ENCODE measurements at places on chromosomes 1 and 21.

DNA sequence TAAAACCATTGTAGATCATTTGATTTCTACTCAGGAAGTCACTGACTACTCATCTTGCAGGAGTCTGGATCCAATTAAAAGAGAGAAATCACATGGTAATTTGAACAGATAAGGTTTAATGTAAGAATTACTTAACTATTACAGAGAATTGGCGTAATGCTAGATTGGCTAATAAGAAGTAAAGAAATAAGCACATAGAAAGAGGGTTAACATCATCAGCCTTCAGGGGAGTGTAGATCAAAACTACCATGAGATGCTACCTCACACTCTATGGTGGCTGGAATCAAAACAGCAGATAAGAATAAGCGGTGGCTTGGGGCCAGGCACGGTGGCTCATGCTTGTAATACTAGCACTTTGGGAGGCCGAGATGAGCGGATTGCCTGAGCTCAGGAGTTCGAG is 11.7 kb downstream of the ST3GAL3 start:
- no peak for DNase-seq

- no peak for DNase-seq
These were observed 108.7 kb upstream of the ARHGEF16 start for GRCh38 chr1:3345792-3346191.

DNA sequence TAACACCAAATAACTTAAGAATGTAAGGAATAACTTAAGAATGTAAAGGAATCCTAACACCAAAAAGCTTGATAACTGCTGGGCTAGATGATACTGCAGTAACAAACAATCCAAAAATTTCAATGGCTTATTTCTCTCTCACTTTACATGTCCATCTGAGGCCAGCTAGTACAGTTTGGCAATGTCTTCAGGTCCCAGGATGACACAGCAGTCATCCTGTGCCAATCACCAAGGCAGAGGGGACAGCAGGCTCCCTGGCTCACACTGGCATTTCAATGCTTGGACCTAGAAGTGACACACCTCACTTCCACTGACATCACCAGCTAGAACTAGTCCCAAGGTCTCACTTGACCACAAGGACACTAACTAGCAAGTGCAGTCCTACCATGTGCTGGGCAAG is 15.3 kb downstream of the DNAJC11 start:
- no peak for DNase-seq

DNA sequence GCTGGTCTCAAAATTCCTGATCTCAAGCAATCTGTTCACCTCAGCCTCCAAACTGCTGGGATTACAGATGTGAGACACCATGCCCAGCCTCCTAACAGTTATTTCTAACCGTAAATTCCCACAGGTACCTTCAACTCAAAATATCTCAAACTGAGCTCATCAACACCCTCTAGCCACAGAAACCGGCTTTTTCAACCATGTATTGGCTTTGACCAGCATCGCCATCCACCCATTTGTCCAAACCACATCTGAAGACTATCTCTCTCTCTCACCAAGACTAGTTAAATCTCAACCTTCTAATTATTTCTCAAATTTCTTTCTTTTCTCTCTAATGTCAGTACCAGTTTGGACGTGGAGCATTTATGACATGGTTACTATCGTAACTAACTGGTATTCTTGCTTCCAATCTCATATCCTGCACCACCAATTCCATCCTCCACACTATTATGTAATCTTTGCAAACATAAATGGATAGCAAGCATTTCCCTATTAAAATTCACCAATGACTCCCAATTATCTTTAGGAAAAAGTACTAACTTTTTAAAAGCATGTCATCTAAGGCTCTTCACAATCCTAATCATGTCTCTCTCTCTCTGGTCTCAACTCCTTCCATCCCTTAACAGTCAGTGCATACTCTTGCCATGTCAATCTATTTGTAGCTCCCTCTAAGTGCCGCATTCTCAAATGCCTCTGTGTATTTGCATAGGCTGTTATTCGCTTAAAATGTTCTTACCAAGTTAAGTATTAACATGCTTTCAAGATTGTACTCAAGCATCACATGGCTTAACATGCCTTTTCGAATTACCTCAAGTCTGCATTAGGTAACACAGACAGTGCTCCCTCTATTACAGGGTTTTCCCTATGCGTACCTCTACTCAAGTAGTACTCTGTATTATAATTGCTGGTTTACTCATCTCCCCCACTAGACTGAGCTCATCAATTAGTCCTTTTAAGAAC is 18.1 kb downstream of the RSBN1 start:
- no peak for DNase-seq

- DNase-seq = no peak
These were observed 21.6 kb upstream of the C1orf159 start for GRCh38 chr1:1137256-1138045.

GRCh38 chr1:201511941-201512539 is 5.1 kb upstream of the CSRP1 start:
- DNase-seq = no peak

GRCh38 chr1:227774821-227775661 is 39.8 kb downstream of the SNAP47 start:
- DNase-seq = no peak

DNA sequence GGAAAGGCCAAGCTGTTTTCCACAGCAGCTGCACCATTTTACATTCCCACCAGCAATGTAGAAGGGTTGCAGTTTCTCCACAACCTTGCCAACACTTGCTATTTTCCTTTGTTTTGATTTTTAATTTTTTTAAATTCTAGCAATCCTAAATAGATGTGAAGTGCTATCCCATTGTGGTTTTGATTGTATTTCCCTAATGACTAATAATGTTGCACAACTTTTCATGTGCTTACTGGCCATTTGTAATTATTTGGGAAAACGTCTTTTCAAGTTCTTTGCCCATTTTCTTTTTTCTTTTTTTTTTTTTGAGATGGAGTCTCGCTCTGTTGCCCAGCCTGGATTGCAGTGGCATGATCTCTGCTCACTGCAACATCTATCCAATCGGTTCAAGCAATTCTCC is 53.9 kb downstream of the VCAM1 start:
- DNase-seq = no peak

GRCh38 chr1:9703681-9704080 is 52.1 kb downstream of the PIK3CD start:
- DNase-seq = no peak

GRCh38 chr21:37184784-37185593 is 82.1 kb downstream of the VPS26C start:
- DNase-seq = no peak

- no peak for DNase-seq
These were observed 717 bp downstream of the B4GALT3 start for GRCh38 chr1:161176468-161177111.

GRCh38 chr1:173162601-173163000 is 44.5 kb downstream of the TNFSF4 start:
- no peak for DNase-seq

DNA sequence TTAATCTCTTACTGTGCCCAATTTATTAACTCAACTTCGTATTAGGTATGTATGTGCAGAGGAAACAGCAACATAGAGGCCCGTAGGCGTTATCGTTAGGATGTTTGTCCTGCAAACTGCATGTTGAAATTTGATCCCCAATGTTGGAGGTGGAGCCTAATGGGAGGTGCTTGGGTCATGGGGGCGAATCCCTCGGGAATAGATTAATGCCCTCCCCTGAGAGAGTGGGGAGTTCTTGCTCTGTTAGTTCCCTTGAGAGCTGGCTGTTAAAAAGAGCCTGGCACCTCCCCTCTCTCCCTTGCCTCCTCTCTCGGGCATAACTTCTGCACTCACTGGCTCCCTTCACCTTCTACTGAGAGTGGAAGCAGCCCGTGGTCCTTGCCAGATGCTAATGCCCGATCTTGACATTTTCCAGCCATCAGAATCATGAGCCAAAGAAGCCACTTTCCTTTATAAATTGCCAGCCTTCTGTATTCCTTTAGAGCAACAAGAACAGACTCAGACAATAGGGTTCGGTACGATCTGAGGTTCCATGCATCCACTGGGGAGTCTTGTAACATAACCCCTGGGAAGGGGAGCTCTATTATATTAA is 149.0 kb upstream of the RAB4A start:
- DNase-seq = no peak

DNA sequence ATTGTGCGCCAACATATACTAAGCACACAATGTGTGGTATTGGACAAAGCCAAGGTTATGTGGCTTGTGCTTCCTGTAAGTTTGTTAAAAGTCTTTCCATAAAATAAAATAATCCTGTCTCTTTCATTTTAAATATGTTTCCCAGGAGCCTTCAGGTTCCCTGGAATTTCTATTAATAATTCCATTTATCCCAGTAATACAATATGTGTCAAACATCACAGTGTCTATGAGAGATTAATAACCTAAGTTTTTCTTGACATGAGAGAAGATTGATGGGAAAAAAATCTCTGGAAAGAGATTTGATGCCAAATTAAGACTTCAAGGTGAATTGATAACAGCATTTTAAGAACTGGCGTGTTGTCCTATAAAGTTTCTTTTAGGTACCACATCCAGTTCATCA is 507.0 kb downstream of the TTLL7 start:
- DNase-seq = no peak

- no peak for DNase-seq
These were observed at the start of gene MX1 for GRCh38 chr21:41425954-41426675. MX1 (plus strand) TSS chr21:41426239; CDS start chr21:41432071, 5,832 bp downstream.

DNA sequence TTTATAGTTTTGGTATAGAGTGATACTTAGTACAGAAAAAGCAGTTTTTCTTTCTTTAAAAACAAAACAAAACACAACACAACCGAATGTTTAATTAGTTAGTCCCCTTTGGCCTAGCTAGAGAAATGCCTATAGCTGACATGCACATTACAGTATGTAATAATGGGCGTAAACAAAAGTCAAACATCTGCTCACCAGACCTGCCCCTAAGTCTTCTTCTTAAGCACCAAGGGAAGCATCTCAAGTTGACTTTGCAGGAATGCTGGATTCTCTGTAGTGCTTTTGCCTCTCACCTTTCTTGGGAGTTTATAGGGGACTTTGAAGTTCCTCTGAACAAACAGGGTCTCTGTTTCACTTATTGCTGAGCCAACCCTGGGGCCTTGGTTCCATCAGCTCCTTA is 143.7 kb downstream of the TM2D1 start:
- no peak for DNase-seq

GRCh38 chr1:36369061-36369861 is 16.5 kb downstream of the STK40 start:
- DNase-seq = peak; percentile 54

DNA sequence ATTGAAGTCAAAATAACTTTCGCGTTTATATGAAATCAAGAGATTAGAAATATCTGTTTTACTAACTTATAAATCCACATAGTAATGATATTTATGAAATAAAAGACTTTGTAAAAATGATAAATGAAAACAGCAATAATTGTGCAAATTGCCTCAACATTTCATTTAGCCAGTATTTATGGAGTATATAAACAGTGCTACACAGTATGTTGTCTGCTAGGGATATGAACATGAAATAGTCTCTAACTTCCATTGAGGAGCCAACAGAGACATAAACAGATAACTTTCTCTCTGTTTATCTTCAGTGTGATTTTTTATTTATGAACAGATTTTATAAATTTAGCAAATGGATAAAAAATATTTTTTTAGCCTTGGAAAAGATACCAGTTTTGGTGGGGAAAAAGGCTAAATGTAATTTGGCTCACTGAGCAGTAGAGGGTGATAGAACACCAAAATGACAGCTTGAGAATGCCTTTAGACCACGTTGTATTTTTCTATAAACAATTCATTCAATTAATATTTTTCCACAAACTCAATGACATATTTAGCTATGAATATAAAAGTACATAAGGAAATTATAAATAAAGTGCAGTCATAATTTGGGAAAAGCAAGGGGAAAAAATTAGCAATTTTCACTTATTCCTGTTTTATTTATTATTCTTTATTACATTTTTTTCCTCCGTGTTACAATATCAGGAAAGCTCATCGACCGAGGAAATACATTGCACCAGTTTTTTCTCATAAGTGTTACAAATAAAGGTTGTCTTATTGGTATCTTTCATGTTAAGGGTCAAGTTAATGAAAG is 47.5 kb upstream of the EEIG2 start:
- DNase-seq = no peak

GRCh38 chr1:108862698-108863477 is 6.0 kb upstream of the AKNAD1 start:
- DNase-seq = no peak

DNA sequence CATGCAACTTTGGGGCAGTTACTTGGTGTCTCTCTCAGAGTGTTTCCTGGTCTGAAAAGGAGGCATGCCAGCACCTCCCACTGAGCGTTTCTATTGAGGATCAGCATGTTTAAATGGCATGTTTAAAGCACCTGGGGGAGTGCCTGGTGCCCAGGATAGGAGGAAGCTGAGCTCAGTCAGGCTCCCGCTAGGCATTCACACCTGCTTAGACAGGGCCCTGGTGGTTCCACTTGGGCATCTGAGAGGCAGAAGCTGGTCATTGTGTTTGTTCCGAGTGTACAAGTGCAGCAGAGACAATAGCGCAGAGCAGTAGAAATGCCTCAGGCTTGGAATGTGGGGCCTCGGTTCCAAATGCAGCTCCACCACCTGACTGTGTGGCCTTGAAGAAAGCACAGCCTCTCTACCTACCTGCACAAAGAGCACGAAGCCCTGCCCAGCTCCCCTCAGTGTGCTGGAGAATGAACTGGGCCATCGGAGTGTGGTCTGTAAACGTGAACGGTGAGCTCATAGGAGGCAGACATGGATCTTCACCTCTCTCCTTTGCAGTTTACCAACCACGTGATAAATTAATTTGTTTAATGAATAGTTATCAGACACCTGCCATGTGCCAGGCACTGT is 20.3 kb upstream of the TMEM222 start:
- DNase-seq = no peak
